ENCODE measurements at places on chromosomes 12 and 14.

- DNase-seq: no peak
These were observed 163.8 kb downstream of the PCNX1 start for GRCh38 chr14:71071042-71071441.

DNA sequence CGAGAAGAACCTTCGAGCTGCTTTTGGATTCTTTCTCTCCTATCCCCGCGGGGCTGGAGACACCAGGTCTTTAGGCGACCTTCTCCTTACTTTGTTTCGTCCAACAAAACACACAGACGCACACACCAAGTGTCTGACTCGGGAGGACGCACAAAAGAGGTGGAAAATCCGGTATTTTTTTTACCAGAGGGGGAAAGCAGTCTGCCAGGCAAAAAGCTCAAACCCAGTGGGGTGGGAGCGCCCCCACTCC is 2.1 kb downstream of the SIX4 start:
- no peak for DNase-seq

DNA sequence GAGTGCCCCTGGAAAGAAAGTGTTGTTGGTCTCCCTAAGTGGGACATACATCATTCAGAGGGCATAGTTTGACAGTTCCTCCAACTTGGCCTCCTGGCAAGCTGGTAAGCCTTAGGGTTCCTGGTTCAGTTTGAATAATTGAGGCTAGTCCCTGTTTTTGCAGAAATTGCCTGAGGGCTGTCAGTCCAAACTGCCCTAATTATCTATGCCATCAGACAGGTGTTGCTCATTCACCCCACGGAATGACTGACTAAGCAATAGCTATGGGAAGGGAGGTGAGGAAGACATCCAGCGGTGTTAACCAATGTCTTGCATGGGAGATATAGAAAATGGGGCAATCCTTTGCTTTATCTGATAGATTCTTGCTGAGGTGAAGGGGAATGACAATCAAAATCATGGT is 37.6 kb downstream of the SPTSSA start:
- no peak for DNase-seq

DNA sequence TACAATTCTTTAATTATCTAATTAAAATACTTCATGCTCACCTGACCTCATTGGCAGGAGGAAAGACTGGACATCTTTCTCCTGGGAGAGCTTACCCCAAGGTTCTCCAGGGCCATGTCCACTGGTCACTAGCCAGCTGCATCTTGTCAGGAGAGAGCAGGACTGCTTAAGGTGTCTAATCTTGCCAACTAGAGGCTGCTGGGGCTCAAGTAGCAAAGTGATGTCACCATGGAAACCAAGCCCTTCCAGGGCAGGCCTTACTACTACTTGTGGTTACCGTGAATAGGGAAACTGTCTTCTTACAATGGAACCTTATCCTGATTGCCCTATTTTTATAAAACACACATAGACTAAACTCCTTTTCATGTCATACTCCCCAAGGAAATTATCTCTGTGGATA is 376.4 kb downstream of the SNAPC1 start:
- DNase-seq: no peak

- no peak for DNase-seq
These were observed 2.1 kb downstream of the GMFB start for GRCh38 chr14:54486685-54487084.

DNA sequence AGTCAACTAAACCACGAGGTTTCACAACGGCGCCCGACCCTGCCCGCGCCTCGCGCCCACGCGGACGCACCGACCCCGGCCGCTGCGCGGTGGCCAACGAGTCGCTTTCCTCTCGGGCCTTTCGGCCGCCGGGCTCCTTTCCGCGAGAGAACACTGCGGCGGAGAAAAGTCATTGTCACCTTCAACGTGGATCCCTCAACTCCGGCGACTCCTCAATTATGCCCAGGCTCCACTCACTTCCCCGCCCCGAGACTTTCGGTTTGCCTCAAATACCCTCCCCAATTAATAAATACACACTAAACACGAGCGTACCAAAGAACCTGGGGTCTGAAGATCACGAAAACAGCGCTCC is 450 bp downstream of the SINHCAF start:
- no peak for DNase-seq

- DNase-seq: no peak
These were observed 82.2 kb downstream of the GALNT9 start for GRCh38 chr12:132246997-132247717.

DNA sequence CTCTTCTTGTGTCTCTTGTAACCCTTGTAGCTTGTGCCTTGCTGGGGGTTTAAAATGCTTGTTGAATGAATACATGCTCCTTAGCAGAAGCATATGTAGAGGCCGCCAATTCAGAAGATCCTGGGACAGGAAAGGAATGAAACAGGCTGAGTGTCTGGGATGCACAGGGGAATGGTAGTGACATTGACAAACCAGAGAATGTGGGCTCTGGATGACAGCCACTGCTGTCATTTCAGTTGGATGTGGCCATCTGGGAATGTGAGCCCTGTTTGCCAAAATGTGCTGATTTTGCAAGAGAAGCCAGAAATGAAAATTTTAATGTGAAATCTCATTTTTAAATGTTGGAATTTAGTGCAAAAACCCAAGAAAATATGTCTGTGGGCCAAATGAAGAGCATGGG is 136.8 kb downstream of the DACT1 start:
- no peak for DNase-seq

DNA sequence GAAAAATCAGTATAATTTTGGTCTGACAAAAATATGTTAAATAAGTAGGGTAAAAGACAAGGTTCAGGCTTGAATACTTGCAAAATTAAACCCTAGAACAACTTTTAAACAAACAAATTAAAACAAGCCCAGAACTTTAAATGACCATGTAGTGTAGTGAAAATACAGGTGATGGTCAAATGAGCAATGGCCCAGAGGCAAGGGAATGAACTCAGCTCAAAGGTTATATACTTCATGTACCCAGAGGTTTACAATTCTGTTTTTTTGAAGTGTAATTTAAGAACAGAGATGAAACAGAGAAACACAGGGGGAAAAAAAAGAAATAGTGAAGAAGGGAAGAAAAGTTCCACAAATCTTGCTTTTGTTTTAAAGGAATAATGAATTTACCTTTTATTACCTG is 949.2 kb downstream of the TRHDE start:
- DNase-seq: no peak

- no peak for DNase-seq
These were observed 127.3 kb downstream of the EFCAB11 start for GRCh38 chr14:89827265-89827664.

GRCh38 chr12:62647586-62647985 is 181.0 kb downstream of the MON2 start:
- DNase-seq: no peak

DNA sequence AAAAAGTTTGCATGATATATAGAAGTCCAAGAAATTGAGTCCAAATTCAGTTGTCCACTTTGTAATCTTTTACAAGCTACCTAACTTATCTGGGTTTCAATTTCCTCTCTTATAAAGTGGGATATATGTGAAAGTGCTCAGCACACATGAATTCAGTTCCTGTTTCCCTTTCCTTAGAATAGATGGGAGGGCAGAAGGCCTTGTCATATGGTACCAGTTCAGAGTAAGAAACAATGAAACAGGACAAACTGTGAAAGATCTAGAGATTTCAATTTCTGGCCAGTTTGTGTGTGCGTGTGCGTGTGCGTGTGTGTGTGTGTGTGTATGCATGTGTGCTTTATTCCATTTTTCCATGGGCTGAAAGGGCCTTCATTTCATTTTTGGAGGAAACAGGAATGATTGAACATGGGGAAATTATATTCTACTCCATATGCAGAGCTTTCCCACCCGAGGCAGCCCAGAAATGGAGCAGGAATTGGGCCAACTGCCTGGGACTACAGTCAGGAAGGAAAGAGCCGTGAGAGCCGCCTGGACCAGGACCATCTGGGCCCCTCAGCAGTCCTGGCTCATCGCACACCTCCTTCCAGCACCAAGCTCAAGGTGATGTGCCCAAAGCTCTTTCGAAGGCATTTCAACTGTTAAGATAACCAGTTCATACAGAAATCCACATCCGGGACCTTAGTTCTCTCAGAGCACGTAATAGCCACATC is 183.2 kb downstream of the EPS8 start:
- DNase-seq: no peak

GRCh38 chr12:52270541-52271070 is 3.8 kb upstream of the KRT86 start:
- no peak for DNase-seq

DNA sequence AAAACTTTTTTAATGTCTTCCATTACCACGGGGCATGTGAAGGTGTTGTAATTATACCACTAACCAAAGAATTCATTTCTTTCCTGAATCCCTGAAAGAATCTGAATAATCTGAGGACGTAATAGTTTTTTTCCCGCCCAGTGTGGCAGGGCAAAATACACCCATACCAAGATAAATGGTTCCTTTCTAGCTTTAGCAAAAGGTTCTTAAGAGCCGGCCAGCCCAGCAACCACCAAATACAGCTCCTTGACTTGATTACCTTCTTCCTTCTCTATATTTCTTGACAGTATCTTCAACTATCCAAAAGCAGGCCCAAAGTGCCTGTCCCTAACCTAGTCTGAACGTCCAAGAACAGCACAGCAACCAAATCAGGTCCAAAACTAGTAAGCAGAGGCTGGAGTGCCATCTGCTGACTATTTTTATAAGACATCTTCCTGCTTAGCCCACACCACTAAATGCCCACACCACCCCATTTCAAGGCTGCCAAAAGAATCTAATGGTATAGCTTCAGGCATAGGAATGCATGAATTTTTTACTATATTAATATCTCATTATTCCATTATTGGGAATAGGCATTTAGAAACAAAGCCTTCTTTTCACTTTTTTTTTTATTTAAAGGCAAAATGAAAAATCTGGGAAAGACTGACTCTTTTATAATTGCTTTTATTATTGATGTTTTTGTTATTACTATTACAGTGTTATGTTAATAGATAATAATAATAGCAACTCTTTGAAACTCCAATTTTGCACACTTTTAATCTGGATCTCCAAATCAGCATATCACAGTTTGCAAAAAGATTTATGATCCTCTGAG is 524.4 kb downstream of the MED13L start:
- peak; percentile 12 for DNase-seq

DNA sequence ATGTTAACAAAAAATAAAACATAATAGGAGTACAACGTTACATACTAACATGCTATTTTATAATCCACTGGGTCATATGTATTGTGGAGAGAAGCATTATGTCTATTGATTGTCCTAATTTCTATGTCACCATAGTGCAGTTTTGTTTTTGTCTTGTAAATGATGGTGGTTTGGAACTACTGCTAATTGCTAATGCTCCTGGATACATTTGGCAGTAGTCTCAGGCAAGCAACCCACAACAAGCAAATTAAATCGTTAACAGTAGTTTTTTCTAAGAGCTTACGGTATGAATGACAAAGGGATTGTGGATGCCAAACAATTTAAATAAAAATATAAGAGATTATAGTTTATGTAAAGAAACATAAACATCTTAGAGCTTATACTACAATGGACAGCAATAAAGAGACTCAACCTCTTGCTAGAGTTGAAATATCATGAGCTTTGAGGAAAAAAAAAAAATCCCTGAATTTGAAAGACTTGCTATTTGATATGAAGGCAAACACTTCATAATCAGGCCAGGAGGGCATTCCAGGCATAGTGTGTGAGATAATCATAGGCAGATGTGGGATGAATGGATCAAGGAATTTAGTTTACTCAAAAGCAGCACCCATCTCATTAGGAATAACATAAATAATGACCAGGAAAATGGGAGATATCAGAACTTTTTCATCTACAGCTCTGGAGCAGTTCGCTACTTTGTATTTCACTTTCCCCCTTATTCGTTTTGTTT is 181.3 kb downstream of the CCDC59 start:
- no peak for DNase-seq

- DNase-seq: no peak
These were observed 15.8 kb upstream of the ORAI1 start for GRCh38 chr12:121610239-121611149.

- peak; percentile 72 for DNase-seq
These were observed 152.3 kb downstream of the ZNF664 start for GRCh38 chr12:124125203-124125871.

- DNase-seq: peak; percentile 53
These were observed 22.7 kb downstream of the CGRRF1 start for GRCh38 chr14:54532111-54533012.

DNA sequence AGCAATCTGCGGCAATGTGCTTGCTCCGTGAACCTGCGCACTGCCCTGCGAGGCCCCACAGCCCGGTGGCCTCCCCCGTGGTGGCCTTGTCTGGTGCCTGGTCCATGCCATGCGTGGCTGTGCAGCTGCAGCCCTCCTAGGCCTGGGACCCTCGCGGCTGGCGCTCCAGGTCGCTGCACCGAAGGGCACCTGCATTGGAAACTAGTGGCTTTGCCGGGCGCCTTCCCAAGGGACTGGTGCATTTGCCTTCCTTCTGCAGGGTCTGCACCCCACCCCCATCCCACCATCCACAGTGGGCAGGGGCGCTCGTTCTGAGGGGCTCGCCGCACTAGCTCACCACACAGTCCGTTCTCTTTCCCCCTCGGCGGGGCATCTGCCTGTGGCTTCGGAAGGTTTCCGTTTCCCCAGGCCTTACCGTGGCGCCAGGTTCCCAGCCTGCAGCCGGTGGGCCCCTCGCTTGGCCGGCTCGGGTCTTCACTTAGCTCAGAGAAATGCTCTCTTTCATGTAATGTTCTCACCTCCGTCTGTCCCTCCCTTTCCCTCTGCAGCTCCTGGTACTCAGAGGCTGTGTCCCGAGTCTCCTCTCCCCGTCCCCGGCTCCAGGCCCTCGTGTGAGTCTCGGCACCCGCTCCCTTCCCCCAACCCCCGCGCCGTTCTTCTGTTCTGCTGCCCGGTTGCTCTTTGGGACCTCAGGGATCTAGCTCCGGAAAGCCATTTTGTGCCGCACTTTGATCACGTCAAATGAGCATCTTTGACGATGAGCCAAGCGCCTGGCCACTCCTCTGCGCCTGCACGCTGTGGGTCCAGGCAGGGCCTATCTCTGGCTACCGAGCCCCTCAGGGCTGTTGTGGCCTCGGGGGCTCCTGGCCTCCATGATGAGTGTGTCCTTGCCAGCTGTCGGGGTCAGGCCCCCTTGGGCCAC is 31.9 kb downstream of the JAG2 start:
- DNase-seq: no peak

DNA sequence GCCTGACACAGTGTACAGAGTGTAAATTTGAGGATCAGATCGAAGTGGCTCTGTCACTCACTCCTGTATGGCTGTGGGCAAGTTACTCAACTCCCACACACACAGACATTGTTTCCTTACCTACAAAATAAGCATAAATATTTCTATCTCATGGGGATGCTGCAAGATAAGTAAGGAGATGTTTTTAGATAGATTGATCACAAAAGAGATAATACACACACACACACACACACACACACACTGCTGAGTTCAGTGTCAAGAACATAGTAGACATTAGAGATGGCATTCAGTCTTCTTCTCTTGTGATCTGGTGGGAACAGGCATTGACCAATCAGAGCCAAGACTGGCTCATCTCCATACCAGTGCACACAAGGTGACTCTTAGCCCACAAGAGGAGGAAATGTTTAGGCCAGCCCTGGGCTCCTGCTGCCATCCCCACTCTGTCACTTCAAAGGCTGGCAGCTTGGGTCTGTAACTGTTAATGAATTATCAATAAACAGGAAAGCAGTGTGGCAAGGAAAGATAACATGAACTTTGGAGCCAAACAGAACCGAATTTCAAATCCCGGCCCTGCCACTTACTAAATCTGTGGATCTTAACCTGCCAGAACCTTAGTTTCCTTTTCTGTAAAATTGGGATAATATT is 3.4 kb upstream of the RNASE8 start:
- DNase-seq: no peak
